ENCODE measurements at places on chromosomes 16 and 17.

DNA sequence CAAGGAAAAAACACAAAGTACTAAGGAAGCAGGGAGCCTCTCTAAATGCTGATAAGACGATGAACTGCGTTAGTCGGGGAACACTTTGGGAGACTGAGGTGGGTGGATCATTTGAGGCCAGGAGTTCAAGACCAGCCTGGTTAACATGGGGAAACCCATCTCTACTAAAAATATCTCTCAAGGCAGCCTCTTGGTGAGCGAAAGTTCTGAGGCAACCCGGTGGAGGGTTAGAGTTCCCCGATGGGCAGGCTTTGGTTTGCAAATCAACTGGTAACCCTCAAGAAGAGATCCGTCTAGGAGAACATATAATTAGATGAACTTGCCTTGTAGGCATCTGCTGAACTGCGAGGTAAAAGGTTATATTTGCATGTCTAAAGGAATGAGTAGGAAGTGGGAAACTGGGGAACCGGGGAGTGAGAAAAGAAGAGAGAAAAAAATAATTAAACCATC lies 44.6 kb downstream of the WSB1 start:
- DNase-seq, result no peak

DNA sequence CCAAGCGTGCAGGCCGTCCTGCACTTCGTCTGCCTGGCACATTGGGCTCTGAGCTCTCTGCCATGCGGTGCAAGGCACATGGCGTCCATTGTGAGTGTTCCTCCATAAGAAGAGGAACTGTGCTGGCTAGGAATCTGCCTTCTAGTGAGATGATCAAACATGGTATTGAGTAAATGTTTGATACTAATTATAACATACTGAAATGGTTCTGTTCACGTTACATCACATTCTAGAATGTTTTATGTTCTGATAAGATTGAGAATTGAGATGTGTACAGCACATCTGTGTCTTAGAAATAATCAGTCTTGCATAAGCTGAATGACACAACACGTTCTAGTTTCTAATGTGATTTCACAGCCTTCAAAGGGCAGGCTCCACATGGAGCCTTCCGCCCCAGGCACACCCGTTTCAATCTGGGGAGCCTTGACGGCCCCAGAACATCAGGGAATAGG lies 42.9 kb downstream of the USP10 start:
- no peak for DNase-seq

DNA sequence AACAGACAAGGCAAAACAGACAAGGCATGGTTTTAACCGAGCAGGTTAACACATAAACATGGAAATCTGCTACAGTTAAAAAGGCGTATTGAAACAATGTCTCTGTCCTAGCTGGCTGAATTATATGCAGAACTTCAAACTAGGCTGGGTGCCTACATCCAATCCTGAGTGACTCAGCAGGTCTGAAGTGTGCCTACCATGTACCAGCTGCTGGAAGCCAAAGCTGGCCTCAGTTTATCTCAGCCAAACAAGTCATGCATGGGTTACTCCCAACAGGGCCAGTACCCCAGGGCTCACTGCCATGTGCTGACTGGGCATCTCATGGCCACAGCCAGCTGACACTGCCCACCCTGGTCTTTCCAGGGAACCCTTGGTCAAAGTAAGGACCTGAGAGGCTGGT lies 4.0 kb downstream of the C1QBP start:
- DNase-seq, result no peak

DNA sequence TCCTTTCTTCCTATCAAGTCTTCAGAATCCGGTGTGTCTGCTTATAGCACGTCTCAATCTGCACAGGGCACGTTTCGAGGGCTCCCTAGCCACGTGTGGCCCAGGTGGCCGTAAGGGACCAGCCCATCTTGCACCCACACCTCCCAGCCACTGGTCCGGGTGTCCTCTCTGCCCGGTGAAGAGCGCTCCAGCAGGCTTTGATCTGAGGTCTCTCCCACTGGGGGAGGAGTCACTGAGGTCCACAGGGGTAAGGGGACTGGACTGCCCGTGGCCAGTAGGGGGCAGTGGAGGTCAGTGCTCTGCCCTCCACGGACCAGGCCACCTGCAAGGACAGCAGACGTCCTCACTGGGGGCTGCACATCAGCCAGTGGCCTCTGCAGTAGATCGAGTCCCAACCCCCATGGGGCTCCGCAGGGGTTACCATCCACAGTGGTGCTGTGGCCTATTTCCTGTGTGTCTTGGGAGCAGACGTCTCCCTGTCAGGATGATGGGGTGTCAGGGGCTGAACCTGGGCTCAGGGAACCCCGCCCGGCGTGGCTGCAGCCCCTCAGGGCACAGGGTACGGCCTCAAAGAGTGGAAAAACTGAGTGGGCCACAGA lies 204.1 kb upstream of the CIBAR2 start:
- DNase-seq, result no peak

GRCh38 chr16:55660026-55660425 lies 4.2 kb downstream of the SLC6A2 start:
- no peak for DNase-seq

DNA sequence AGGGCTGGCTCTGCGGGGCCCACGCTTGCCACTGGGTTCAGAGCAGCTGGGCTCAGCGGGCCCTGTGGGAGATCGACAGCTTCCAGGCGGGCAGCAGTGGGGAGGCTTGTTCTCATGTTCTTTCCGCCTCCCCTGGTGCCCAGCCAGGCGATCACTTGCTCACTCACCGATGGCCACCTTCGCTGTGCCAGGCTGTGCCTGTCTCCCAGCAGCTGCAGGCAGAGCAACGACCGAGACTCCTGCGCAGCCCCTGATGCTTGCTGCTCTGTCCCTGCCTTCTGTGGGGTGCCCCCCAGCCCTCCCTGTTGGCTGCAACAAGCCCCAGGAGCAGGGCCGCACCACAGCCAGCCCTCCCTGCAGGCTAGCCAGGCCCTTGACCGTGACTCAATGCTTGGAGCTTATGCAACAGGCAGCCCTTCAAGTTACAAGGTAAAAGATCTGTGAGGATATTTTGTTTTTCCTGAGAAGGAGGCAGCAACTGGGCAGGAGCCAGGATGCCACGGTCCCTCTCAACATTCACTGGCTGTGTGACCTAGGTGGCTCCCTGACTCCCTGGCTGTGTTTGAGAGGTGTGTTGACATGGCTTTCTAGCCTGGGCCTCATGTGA lies 9.6 kb upstream of the SPNS2 start:
- DNase-seq, result no peak

GRCh38 chr17:60158751-60159478 lies 9.1 kb downstream of the CA4 start:
- no peak for DNase-seq

- DNase-seq, result no peak
Observed at GRCh38 chr17:21275047-21275578, 9.4 kb upstream of the MAP2K3 start.

- DNase-seq, result no peak
Observed at GRCh38 chr17:35540589-35541404, 3.3 kb upstream of the SLFN12L start.

DNA sequence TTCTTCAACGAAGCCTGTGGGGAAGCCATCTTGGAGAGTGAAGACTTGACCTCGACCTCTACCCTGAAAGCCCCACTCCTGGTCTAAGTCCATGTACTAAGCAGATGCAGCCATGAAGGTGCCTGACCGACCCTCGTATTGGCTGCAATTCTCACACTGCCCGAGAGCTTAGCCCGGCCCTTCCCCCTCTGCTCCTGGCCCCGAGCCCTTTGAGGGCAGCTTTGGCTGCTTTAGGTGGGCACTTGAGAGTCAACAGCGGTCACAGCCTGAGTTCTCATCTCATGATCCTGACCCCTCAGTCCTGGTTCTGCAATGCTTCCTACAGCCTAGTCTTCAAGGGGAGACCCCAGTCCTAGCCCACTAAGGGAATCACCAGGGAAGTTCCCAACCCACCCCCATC lies 35.9 kb downstream of the SRL start:
- DNase-seq, result no peak

DNA sequence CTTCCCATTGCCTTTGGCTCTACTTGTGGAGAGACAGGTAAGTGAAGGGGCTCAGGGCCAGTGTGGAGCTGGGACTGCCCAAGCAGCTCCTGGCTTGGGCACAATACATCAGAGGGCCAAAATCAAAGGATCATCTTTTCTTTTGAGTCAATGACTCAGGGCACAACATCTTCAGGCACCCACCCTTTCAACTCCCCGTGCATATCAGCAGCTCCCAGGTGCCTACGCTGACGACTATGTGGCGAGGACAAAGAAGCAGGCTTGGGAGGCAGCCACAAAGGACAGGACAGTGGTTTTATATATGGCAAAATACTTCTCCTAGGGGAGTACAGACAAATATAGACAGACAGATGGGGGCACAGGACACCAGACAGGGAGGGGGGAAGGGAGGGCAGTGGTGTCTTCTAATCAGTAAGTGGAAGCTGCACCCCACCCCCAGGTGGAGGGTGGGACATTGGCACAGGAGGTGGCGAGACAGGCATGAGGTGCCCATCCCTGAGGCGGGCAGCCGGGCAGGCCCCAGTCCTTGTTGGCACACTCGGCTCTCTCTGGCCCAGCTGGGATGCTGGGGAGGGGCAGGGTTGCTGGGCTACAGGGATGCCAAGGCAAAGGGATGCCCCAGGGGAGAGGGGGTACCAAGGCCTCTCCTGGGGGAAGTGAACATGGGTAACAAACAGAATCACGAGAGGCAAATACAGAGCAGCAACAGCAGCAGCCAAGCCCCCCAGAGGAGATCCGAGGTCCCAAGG lies 7.7 kb upstream of the ARL5C start:
- DNase-seq, result no peak

DNA sequence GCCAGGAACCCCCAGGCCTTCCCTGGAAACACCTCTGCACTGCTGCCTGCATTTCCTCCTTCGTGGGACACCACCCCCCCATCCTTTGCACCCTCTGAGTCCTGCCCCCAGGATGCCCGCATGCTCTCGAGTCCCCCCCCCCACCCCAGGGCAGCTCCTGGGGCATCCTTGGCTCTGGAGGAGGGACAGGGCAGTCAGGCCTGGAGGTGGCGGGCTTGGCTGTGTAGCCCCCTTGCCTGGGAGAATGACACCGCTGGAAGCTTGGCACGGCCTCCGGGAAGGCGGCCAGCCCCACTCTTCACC lies 98.9 kb upstream of the GSE1 start:
- no peak for DNase-seq

DNA sequence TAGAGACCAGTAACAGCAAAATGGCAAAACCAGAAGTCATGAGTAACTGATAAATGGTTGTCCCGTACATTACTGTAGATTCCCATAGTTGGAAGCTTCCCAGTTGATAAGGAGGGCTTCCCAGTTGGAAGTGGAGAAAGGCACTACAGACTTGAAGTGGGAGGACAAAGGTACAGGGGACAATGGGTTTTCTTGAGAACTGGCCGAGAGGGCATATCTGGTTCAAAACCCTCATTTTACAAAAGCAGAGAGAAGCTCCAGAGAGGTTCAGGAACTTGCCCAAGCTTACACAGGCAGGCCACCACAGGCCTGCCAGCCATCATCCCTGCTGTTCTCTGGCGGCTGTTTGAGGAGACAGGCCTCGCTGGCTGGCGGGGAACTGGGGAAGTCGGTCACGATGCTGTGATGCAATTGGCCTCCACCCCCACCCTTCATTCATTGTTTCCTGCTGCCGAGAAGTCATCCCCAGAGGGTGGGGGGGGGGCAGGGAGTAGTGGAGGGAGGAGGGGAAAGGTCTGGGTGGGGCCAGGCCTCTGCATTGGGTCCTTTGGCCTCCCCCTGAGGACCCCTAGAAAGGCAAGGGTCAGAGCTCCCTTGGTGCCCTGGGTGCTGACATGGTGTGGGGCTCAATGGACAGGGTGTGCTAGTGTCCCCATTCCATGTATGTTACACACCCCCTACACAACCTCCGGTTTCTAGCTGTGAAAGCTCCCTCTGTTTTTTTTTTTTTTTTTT lies 3.0 kb downstream of the UBALD2 start:
- DNase-seq, result no peak

DNA sequence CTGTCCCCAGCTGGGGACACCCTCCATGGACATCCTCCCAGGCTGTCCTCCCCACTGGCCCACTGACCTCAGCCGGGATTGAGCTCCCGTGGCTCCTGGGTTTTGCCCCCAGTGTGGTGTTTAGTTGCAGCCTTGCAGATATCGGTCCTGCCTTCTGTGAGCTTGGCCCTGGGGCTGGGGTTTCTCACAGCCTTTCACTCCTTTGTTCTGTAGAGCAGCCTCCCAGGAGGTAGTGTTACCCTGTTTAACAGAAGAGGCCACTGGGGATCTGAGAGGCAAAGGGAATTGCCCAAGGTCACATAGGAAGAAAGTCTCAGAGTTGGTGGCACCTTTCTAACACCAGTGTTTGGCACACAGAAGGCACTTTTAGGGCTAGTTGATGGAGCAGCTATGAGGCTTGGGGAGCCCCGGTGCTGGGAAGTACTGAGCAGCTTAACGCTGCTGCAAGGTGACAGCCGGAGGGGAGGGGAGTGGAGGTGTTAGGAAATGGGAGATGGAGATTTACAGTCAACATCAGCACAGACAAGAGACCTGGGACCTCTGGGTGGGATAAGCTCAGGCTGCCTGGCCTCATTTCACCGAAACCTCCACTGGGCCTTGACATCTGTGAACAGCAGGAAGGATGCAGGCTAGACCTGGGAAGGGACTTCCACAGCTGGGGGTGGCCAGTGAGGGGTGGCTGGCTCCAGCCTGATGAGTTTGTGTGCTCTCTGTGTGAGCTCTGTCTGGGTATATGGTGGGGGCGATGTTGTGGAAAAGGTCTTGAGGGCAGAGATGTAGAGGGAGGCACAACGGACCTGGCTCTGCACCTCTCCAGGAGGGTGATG lies 26.1 kb downstream of the CACNA1G start:
- DNase-seq, result no peak

GRCh38 chr17:78839762-78840529 lies 668 bp downstream of the USP36 start:
- no peak for DNase-seq

GRCh38 chr16:81634380-81635062 lies 144.6 kb upstream of the PLCG2 start:
- no peak for DNase-seq

DNA sequence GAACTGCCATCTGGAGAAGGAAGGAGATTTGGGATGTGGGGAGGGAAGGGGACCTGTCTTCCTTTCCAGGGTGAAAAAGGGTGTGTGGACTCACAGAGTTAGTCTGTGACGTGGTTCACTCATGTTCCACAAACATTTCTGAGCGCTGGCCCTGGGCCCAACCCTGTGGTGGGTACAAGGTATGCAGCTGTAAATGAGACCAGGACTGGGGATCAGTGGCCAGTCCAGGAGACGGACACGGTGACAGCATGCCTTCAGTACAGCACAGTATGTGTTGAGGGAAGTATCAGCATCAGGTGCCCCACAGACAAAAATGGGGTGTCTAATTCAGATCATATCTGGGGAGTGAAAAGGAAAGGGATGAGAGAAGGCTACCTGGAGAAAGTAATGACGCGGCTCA lies 5.5 kb upstream of the EPX start:
- DNase-seq, result no peak

DNA sequence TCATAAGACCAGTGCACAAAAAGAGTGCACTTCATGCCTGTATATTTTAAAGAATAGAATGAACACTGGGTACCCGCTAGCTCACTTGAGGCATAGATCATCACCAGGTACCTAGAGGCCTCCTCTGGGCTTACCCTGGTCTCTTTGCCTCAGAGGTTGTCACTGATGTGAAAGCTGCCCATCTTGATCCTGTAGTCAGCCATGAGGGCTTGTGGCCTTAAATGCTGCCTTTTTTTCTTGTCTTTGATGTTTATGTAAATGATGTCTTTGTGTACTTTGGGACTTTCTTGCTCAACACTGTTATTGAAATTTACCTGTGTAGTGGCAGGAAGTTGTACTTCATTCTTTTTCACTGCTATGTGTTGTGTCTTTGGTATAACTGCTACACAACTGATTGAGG lies 26.8 kb upstream of the SLC5A10 start:
- no peak for DNase-seq

Data from GM04503 (cell line).